Aorta (tissue), 5 donors: ENCODE measurements at places on chromosomes 2 and 18. TPM values are rescaled to one million over a fixed set of nuclear protein-coding genes. Genes with fewer than 3 reads are reported as not detected.

Gene ACVR1C
- 1.1 TPM for total RNA-seq

Gene CDH7
- 0.06 TPM for total RNA-seq

Gene SPDYA
- total RNA-seq, result 5.3 TPM

Gene SERPINB4
- total RNA-seq, result not detected

Gene DDX18
- total RNA-seq, result 42.2 TPM

Gene ZNF385B
- total RNA-seq, result 3.3 TPM
